ENCODE measurements at places on chromosomes 3 and 15.

DNA sequence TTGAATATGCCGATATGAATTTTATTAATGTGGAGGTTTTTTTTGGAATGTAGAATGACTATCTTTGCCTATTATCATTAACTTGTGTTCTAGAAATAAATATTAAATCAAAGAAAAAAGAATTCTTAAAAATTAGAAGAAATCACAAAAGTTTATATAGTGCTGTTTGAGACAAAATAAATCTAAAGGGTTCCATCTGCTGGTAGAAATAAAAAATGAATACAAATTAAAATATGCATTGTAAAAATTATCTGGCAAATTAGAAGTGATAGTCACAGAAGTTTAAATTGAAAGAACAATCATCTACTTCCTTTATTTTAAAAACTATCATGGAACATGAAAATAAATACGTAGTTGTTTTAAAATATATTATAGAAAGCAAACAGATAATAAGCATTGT is 22.7 kb upstream of the ZBTB20 start:
- no peak for DNase-seq

- no peak for DNase-seq
Observed at GRCh38 chr15:79932447-79932846, 35.6 kb upstream of the MTHFS start.

GRCh38 chr3:196694202-196694638 is 17.8 kb downstream of the CEP19 start:
- no peak for DNase-seq

GRCh38 chr15:51706926-51707608 is 25.8 kb downstream of the SCG3 start:
- no peak for DNase-seq

GRCh38 chr3:191356631-191357439 is 26.5 kb upstream of the UTS2B start:
- peak; percentile 54 for DNase-seq

DNA sequence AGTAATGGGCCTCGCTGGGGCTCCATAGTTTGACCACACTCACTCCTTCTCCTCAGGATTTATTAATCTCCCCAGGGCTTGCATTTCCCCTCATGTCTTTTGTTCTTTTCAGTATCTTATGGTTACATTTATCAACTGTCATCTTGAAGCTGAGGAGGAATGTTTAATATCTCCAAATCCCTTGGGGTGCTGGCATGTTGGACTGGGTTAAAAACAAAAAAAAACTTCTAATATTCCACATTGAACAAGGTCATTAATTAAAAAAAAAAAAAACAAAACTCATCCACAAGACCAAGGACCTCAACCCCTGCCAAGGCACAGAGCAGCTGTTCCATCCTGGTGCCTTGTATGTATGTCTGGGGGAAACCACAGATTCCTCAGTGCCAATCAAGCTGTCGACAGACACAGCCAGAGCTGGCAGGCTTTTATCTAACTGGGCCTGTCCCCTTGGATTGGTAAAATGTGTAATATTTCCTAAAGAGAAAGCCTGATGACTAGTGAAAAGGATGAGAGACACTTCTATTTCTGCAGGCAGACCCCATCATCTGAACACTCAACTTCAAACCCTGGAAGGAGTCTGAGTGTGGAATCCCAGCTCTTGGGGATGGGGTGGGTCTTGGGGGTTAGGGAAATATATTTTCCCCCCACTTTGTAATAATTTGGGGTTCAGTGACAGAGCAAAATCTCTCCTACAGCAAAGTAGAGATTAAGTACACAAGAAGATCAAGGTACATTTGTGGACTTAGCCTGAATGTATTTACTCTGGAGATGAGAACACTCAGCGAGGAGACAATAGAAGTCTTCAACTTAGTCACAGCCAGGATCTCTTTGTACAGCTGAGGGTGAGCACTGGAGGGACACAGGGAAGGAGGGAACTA is 69.1 kb downstream of the TTC23 start:
- no peak for DNase-seq

DNA sequence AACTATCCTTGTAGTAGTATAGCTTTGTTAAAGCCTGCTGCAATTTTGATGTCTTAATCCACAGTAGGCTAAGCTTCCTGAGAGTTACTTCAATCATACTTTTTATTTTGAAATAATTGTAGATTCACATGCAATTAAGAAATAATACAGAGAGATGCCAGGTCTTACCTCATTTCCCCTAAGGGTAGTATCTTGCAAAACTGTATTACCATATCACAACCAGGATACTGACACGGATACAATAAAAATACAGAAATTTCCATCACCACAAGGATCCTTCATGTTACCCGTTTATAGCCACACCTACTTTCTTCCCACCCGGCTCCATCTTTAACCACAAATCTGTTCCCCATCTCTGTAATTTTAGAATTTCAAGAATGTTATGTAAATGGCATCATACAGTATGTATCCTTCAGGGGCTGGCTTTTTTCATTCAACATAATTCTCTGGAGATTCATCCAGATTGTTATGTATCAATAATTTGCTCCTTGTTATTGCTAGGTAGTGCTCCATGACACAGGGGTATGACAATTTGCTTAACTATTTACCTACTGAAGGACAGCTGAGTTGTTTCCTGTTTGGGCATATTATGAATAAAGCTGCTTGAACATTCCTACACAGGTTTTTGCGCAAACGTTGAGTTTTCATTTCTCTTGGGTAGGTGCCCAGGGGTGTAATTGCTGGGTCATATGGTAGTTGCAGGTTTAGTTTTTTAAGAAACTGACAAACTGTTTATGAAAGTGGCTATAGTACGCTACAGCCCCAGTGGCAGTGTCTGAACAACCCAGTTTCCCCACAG is 21.6 kb downstream of the BDH1 start:
- DNase-seq: no peak

- DNase-seq: no peak
Observed at GRCh38 chr15:30038667-30039523, 43.9 kb upstream of the GOLGA8J start.

Measured in heart left ventricle (tissue), 16 donors.